ENCODE measurements at places on chromosomes 16 and 17. TPM values are rescaled to one million over a fixed set of nuclear protein-coding genes. Genes with fewer than 3 reads are reported as not detected.
A peak's percentile ranks its signal among the peaks of the same experiment; 100 is the strongest.

- DNase-seq = no peak
These were observed 84.8 kb downstream of the RBFOX3 start for GRCh38 chr17:79525793-79526677.

The FOXO3B gene
- 1.1 TPM for total RNA-seq

The BCL7C gene
- 27.6 TPM for total RNA-seq

GRCh38 chr17:74704544-74704943 lies 8.2 kb downstream of the CD300LF start:
- no peak for DNase-seq

DNA sequence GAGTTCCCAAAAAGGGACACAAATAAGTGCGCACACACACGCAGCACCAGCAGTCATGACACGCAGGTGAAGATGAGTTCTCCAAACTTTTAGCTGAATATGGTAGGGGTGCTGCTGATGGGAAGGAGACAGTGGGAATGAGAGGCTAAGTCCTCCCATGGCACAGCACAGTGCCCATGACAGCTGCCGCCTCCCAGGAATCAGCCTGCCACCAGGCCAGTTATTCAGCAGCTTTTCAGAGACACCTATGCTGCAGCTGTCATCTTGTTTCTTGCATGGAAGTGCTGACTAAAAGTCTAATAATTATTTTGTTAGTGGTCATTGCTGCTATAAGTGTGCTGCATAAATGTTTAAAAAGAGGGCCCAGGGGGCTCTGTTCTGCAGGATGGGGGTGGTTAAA lies 12.2 kb downstream of the WFIKKN2 start:
- DNase-seq = no peak

GRCh38 chr17:44176671-44177501 lies 6.4 kb downstream of the ASB16 start:
- no peak for DNase-seq

The PRR11 gene
- total RNA-seq = 0.78 TPM

The DUSP14 gene
- total RNA-seq = 22.4 TPM

DNA sequence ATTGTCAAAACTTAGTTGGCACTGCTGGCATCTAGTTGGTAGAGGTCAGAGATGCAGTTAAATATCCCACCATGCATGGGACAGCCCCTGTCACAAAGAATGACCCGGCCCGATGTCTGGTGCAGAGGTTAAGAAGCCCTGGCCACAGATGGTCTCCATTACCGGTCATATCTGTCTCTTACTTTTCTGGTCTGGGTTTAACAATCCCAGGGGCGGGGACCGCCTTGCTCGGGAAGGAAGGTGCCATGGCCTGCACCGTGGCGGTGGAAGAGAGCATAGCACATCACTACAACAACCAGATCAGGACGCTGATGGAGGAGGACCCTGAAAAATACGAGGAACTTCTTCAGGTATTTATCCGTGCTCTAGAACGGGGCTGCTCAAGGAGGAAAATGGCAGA lies 8.1 kb downstream of the COQ7 start:
- no peak for DNase-seq

The TBC1D3 gene
- not detected for total RNA-seq

The AANAT gene
- total RNA-seq = not detected

The CD300LB gene
- total RNA-seq = not detected

- DNase-seq = no peak
These were observed 27.4 kb downstream of the TMC6 start for GRCh38 chr17:78101112-78101511.

The ICAM2 gene
- total RNA-seq = 22.0 TPM

GRCh38 chr16:2086812-2087747 lies 39.3 kb downstream of the TSC2 start:
- DNase-seq = no peak

The SNRNP25 gene
- total RNA-seq = 45.6 TPM

- DNase-seq = no peak
These were observed 26.2 kb downstream of the ARSG start for GRCh38 chr17:68317458-68317857.

DNA sequence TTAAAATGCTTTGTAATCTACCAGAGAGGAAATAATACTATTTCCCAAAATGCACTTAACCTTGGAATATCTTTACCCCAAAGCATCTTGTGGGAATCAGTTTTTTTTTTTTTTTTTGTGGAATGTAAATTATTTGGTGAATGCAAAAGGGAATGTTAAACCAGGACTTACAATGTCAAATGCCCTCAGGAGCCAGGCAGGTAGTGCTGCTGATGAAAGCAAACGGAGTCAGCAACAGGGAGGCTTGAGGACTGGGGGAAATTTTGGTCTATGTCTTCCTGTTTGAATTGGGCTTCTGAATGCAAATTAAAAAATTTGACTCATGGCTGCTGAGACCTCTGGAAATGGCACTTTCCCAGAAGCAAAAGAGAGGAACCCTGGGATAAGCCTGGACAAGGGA lies 96.5 kb upstream of the NLRP1 start:
- DNase-seq = no peak

- DNase-seq = no peak
These were observed 16.8 kb downstream of the LASP1 start for GRCh38 chr17:38886643-38887010.

The GGT6 gene
- not detected for total RNA-seq

The KRTAP2-3 gene
- not detected for total RNA-seq

GRCh38 chr17:2049333-2050299 lies 5.3 kb upstream of the HIC1 start:
- DNase-seq = peak; percentile 94

- DNase-seq = no peak
These were observed 149.9 kb downstream of the CLEC16A start for GRCh38 chr16:11094075-11094856.

DNA sequence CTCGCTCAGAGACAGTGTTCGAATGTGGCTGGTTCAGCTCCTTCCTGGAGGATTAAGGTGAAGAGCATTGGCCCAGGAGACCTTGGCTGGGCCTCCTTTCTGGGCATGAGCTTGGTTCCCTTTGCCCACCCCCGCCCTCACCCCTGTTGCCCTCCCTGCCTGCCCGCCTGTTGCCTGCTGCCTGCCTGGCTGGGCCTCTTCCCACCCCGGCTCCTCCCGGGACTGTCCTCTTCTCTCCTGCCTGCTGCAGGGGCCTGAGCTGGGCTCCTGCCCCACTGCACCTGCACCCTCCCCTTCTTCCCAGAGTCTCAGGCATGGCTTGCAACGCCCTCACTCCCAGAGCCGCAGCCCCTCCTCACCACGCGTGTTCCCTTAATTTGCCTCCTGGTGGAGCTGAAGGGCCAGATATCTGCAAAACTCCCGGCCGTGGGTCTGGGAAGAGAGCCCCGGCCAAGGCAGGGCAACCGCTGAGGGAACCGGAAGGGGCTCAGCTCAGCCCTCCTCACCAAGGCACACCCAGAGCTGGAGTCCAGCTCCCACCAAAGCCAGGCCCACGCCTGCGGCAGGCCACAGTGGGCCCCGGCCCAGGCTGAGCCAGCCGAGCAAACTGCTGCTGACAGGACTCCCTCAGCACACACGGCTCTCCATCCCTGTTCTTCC lies 31.2 kb downstream of the MNT start:
- DNase-seq = no peak

- DNase-seq = no peak
These were observed 93.6 kb upstream of the NOG start for GRCh38 chr17:56499799-56500388.

The CCT6B gene
- 2.2 TPM for total RNA-seq

DNA sequence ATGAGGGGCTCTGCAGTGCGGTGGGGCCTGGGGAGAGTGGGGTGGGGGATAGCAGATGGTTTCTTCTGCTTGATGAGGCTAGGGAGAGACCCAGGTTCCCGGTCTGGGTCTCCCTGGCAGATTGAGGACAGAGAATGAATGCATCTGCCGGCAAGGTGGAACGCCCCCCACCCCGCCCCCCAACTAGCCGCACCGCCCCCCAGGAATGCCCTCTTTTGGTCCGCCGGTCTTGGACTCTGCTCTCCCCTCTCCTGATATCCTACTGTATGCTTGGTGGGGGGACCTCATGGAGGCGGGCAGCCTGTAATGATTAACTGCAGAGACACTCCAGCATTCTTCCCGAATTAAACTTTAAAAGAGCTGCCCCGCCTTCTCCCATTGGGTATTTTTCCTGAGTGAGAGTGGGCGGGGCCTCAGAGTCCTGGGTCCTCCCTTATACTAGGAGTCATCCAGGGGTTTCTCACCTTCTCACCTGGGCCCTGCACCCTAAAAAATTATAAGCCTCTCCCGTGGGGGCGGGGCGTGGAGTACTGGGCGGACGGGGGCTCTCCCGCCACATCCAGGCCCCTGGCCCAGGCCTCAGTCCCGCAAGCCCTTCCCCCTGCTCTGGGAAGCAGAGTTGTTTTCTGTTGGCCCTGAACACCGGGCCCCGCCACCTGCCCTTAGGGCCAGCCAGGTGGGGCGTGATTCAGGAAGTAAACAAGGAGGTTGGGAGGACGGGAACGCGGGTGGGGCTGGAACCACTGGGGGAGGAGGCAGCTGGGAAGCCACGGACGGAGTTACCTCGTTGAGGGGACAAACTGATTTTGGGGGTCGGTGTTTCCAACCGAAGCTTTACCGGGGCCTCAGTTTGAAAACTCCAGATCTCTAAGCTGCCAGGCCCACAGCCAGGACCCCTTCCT lies 1.5 kb downstream of the GRB7 start:
- DNase-seq = no peak

- no peak for DNase-seq
These were observed 3.1 kb upstream of the NFATC3 start for GRCh38 chr16:68081861-68082628.
